Right atrium auricular region (tissue), 2 donors: ENCODE measurements at places on chromosomes 3 and 15. TPM values are rescaled to one million over a fixed set of nuclear protein-coding genes. Genes with fewer than 3 reads are reported as not detected.

- no peak overlapping the region for H3K27ac ChIP-seq
- H3K4me1 ChIP-seq: no peaks in the 10 kb centered on the region
- H3K4me3 ChIP-seq: no peak overlapping the region
Observed at GRCh38 chr3:181176601-181177000, 187.1 kb upstream of the DNAJC19 start.

The ABI3BP gene
- 56.3 TPM for total RNA-seq

The PIERCE2 gene
- 5.6 TPM for total RNA-seq

GRCh38 chr3:139299261-139300132, 44.3 kb upstream of the MRPS22 start:
- no peaks in the 10 kb centered on the region for H3K27me3 ChIP-seq
- H3K4me3 ChIP-seq: no peak overlapping the region
- H3K27ac ChIP-seq: no peak overlapping the region
- no peaks in the 10 kb centered on the region for H3K4me1 ChIP-seq
- H3K36me3 ChIP-seq: no peaks in the 10 kb centered on the region

DNA sequence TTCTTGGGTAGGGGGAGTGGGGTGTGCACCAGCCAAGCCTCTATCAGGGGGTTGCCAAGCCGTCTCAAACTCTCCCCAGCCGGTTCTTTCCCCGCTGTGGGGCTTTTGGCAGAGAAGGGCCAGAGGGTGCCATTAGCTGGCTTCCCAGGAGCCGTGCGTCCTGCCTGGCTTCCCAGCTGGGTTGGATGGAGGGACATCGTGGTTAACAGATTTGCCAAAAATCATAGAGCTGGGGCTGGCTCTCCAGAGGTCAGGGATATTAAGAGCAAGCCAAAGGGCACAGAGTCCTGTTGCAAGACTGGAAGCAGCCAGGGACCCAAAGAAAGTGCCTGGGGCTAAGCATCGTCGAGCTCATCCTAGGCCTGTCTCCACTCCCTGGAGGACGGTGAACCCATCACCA, 104.6 kb upstream of the HES1 start:
- no peaks in the 10 kb centered on the region for H3K4me1 ChIP-seq
- H3K27me3 ChIP-seq: no peaks in the 10 kb centered on the region
- no peak for DNase-seq
- H3K4me3 ChIP-seq: no peak overlapping the region
- H3K27ac ChIP-seq: no peak overlapping the region
- no peaks in the 10 kb centered on the region for H3K36me3 ChIP-seq

DNA sequence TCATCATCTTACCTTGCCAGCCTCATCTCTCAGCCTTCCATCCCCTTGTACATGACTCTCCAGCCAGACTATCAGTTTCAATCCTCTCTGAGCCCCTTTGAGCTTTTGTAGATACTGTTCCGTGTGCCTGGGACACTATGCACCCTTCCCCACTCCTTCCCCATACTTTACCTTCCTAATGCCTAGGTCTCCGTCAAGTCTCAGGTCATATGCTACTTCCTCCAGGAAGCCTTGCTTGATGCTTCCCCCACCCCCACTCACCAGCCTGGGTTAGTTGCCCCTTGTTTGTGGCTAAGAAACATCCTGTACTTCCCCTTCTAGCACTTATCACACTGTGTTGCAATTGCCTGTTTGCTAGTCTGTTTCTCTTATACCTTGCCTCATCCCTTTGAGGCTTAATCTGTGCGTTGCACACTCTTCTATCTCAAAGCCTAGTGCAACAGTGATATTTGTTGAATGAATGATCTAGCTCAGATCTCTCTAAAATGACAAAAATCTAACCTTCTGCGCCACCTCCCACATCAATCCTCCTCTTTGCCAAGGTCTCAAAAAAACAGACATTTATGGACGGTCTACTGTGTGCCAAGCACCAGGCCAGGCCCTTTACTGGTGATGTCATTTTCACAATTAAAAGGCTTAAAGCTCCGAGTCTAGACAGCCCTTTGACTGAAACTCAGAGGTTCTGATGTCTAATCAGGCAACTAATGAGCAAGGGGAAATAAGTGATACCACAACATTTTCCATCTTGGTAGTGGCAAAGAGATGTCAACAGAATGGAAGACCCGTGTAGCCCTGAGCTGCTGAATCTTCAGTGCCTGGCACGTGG, 6.5 kb upstream of the USP3 start:
- no peaks in the 10 kb centered on the region for H3K27me3 ChIP-seq
- no peak for DNase-seq

GRCh38 chr3:123046262-123047061, 18.9 kb upstream of the SEMA5B start:
- H3K27me3 ChIP-seq: no peaks in the 10 kb centered on the region
- H3K36me3 ChIP-seq: no peaks in the 10 kb centered on the region
- peaks cover 4% of the 10 kb centered on the region for H3K4me1 ChIP-seq
- H3K4me3 ChIP-seq: no peak overlapping the region
- DNase-seq: no peak

GRCh38 chr3:170414202-170414663, 4.4 kb upstream of the CLDN11 start:
- no peaks in the 10 kb centered on the region for H3K27me3 ChIP-seq
- H3K4me1 ChIP-seq: no peaks in the 10 kb centered on the region
- no peaks in the 10 kb centered on the region for H3K36me3 ChIP-seq
- H3K4me3 ChIP-seq: no peak overlapping the region
- DNase-seq: no peak
- no peak overlapping the region for H3K27ac ChIP-seq

DNA sequence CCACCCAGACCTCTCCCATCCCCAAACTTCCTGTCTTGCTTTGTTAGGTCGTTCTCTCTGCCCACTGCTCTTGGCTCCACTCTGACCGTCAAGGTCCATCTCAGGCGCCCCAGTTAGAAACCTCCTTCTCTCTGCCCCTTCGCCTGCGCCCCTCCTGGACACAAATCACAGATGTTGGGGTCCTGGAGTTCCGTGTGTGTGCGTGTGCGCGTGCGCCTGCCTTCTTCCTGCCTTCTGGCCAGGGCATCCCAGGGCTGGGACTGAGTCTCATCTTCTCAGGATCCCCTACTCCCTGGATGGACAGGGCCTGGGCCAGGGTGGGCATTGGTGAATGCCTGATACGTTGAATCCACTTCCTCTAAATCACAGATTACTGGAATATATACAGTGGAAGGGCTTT, 869 bp downstream of the ACSBG1 start:
- H3K27me3 ChIP-seq: no peaks in the 10 kb centered on the region
- no peaks in the 10 kb centered on the region for H3K4me1 ChIP-seq
- H3K4me3 ChIP-seq: no peak overlapping the region
- no peak overlapping the region for H3K27ac ChIP-seq
- H3K36me3 ChIP-seq: no peaks in the 10 kb centered on the region

DNA sequence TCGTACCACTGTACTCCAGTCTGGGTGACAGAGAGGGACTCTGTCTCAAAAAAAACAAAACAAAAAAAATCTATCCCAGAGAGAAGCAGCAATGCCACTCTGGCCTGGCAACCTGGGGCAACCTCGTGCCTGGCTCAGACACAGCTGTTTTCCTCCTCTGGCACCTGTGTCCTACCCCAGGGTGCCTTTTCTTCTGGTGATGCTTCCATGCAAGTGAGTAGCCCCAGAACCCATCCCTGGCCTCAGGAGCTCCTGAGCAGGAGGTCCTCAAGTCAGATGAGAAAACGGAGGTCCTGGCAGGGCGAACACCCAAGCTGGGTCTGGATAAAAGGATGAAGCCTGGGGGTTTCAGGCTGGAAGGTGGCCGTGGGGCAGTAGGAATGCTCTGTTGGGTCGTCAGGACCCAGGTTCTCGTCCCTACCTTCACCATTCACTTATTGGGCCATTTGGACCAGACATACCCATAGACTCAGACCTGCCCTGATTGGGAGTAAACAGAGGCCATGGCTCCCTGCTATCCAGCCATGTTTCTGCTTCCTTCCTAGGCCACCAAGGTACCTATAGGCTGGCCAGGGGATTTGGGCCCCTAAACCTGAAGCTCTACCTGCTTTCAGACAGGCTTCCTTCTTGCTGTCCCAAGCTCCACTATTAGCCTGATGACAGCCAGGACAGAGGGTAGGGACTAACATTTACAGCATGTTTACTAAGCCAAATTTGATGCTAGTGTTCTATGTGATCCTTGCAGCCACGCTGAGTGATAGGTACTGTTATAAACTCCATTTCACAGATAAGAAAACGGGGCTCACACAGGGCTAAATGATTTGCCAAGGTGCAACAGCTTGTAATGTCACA, 102.2 kb downstream of the DAPK2 start:
- H3K27me3 ChIP-seq: no peaks in the 10 kb centered on the region
- no peak overlapping the region for H3K4me3 ChIP-seq
- H3K27ac ChIP-seq: no peak overlapping the region

DNA sequence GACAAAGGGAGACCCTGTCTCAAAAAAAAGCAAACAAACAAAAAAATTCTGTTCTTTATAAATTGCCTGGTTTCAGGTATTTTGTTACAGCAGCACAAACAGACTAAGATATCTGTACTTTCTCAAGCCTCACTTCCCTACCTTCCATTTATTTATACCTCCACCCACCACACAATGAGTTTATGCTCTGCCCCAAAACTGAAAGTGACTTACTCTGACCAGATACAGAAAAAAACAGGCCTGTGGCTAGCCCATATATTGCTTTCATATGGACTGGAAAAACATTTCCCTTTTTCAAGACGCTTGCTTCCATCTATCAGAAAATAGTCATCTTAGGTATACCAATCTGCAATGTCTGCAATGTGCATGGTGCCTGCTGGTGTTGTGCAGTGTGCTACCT, 8.7 kb upstream of the GPD1L start:
- H3K27ac ChIP-seq: no peak overlapping the region
- no peak for DNase-seq
- no peaks in the 10 kb centered on the region for H3K36me3 ChIP-seq
- no peaks in the 10 kb centered on the region for H3K4me1 ChIP-seq
- no peaks in the 10 kb centered on the region for H3K27me3 ChIP-seq
- H3K4me3 ChIP-seq: no peak overlapping the region

DNA sequence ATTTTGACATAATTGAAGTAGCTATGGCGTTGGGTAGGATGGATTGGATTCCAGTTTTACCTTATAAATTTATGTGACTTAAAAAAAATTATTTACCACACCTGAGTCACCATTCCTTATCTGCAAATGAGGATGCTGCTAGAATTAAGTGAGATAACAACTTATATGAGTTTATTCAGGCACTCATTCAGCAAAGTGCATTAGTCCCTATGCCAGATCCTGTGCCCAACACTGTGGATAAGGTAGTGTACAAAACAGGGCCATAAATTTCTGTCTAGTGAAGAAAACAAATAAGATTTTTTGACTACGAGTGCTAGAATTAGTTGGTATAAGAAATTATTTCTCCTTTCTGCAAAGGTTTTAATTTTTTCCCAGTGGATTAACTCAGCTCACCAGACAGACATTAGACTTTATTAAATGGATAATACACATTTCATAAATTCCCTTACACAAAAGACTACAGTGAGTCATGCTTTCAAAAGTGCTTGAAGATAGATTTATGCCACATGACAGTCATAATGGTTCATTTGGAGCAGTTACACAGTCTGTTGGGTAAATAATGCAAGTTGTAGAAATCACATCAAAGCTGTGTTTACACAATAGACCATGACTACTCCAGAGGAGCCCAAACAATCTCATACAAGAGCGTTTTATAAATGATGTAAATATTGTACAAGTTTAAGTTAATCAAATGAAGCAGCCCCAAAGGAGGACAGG, 129.9 kb upstream of the TGFBR2 start:
- H3K4me3 ChIP-seq: no peak overlapping the region
- DNase-seq: no peak
- H3K27me3 ChIP-seq: no peaks in the 10 kb centered on the region
- no peak overlapping the region for H3K27ac ChIP-seq

The NUP210 gene
- total RNA-seq: 4.5 TPM

The ALDH1L1 gene
- 13.7 TPM for total RNA-seq

The ST6GAL1 gene
- 55.1 TPM for total RNA-seq

The ISLR gene
- total RNA-seq: 59.9 TPM

- no peak overlapping the region for H3K4me3 ChIP-seq
- H3K27ac ChIP-seq: no peak overlapping the region
- DNase-seq: no peak
- peaks cover 6% of the 10 kb centered on the region for H3K4me1 ChIP-seq
Observed at GRCh38 chr3:126535636-126536035, 11.7 kb downstream of the CHST13 start.

The MEF2A gene
- 245 TPM for total RNA-seq

The NMNAT3 gene
- 11.0 TPM for total RNA-seq

The RLBP1 gene
- total RNA-seq: not detected

- no peak for DNase-seq
- H3K4me1 ChIP-seq: no peaks in the 10 kb centered on the region
- no peaks in the 10 kb centered on the region for H3K36me3 ChIP-seq
- no peak overlapping the region for H3K4me3 ChIP-seq
- no peaks in the 10 kb centered on the region for H3K27me3 ChIP-seq
Observed at GRCh38 chr3:171892457-171892856, 49.3 kb downstream of the TMEM212 start.
